ENCODE measurements at places on chromosomes 13 and 19.

DNA sequence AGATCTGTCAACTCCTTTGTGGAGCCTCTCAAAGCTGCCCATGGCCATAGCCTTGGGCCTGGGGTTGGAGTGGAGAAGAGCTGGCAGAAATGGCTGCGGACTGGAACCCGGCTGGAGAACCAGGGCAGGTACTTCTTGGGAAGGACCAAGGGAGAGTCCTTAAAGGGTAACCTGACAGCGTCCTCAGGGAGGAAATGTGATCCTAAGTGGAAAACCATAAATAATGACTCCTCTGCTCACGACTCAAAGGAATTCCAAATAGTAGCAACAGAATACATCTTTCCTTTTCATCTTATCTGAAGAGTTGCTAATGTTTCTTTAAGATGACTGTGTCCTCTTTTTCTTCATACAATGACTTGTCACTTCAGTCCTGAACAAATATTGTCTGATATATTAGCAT, 41.0 kb downstream of the RAP2A start:
- no peak for DNase-seq

DNA sequence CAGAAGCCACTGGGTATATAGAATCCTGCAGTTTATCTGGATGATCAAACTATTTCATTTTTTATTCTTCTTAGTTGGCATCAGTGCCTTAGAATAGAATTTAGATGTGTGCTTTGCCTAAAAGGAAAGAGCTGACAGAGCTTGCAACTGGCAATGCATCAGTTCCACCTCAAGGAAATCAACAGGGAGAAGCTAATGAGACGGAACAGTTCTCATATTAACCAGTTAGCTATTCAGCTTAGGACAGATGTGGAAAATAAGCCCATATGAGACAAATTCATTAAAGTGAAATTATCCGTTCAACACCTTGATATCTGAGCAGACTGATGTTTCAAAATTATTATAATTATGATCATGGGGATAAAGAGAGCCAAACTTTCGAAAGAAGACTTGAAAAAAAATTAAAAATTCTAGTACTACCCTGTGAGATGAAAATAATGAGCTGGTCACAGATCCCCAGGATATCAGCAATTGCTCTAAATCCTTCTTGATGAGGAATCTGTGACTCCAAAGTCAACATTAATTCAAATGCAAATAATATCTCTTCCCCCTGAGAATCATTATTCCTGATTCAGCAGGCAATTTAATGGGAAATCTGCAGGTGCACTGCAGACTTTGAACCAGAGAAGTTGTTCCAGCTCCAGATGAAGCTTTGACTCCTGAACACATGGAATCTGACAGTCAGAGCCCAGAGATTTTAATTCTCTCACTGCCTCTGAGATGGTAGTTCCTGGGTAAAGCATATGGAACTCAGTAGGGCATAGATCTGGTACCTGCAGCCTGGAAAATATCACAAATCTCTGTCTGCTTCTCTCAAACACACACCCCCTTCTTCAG, 486.8 kb downstream of the FOXO1 start:
- peak; percentile 58 for DNase-seq

- peak; percentile 85 for DNase-seq
Observed at GRCh38 chr13:78978381-78978998, 319.5 kb upstream of the OBI1 start.

DNA sequence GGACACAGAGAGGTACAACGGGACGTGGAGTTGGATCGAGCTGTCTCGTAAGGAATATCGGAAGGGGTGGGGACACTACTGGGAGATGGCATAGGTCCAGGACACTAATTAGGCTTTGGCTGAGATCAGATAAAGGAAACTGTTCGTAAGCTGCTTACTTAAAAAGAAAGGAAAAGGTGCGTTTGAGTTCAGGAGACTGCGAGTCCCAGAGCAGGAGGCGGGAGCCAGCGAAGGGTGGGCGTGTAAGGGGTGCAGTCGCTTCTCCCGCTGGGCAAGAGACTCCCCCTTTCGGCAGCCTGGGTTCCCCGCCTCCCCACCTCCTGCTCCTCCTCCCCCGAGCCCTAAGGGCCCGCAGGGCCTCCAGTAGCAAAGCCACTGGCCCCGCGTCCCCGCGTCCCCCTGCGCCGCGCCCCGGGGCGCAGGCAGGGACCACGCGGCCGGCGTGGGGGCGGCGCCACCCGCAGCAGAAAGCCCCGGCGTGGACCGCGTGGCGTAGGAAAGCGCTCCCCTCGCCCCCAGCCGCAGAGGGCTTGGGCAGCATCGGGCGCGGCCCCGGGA, 547 bp downstream of the ABCC4 start:
- peak; percentile 52 for DNase-seq

GRCh38 chr13:43953370-43953769, 73.7 kb downstream of the LACC1 start:
- no peak for DNase-seq
